ENCODE measurements at places on chromosomes 16 and 17.

GRCh38 chr16:85622683-85623082 lies 9.6 kb downstream of the GSE1 start:
- DNase-seq = no peak

DNA sequence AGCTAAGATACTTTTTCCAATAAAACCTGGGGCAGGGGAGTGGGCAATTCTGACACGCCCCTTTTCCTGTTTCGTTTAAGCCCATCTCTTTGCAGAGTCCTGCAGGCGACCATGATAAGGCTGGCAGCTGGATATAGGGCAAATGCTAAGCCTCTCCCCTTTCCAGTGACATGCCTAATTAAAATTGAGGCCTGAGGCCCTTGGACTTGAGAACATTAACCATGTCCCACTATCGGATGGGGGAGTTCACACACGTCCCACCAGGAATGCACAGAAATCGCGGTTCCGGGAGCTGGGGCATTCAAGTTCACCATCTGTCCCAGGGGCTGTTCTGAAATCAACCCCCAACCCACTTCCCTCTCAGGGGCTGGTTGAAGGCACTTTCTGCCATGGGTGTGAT lies 109.2 kb upstream of the FOXF1 start:
- no peak for DNase-seq

GRCh38 chr16:50299508-50300105 lies 33.3 kb downstream of the ADCY7 start:
- no peak for DNase-seq

- no peak for DNase-seq
Observed at GRCh38 chr17:70137451-70138230, 31.7 kb upstream of the KCNJ2 start.

- no peak for DNase-seq
Observed at GRCh38 chr17:21161498-21162393, 35.0 kb downstream of the DHRS7B start.

DNA sequence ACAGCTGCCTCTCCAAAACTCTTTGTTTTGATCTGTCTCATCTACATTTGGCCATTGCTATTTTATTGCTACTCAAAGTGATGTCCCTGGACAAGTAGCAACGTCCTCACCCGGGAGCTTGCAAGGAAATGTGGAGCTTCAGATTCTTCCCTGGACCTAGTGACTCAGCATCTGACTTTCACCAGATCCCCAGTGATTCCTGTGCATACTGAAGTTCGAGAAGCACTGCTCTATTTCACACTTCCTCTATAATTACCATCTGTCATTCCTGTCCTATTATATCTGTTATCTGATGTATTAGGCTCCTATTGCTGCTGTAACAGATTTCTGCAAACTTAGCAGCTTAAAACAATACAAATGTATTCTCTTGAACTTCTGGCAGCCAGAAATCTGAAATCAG lies 28.5 kb upstream of the VAT1L start:
- no peak for DNase-seq

DNA sequence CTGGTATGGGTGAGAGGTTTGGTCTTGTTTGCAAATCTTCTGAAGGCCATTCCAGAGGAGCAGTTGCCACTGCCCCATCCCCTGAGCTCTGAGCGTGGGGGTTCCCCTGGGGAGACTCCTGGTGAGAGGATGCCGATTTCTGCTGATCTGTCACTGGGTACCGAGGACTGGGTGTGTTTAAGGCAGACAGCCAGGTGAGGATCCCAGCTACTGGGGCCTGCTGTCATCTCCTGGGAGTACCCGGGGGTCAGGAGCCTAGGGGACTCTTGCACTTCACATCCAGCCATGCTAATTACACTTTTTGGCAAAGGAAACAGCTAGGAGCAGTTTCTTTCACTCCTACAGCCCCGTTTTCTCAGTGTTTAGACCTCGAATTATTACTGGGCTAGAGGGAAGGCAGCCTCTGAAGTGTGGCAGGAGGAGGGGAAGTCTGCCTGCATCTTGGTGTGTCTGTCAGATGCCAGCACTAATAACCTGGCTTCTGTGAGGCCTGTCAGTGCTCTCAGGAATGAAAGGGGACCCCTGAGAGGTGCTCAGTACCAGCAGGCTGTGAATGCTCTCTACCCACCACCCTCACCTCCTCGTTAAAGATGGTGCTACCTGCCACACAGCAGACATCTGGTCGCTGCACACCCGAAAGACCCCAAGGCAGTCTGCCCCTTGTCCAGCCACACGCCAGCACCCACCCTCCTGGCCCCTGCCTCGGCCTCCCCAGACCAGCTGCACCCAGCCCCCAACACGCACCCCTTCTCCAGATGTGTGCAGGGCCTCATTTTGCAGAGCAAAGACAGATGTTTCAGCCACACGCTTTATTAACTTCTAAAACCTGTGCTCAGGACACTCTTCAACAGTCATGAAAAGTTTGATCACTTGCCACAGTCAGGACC lies 43.2 kb downstream of the SNX20 start:
- DNase-seq = no peak

GRCh38 chr17:66965801-66966262 lies 1.3 kb downstream of the CACNG4 start:
- DNase-seq = peak; percentile 31

GRCh38 chr17:46013502-46014165 lies 14.6 kb downstream of the STH start:
- no peak for DNase-seq

DNA sequence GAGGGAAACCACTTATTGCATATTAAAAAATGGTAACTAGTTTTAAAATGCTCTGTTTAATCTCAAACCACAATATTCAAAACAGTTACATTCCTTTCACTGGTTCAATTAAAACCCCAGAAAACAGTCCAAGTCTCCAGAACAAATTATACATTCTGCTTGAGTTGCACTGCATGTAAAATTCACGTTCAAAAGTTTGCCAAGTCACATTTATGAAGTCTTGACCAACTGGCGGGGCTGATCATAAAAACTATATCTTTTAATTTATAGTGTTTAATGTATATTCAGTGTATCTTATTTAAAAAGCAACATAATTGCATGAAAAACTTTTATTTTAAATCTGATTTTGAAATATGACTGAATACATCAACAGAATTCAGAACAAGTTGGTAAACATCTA lies 25.0 kb downstream of the CPPED1 start:
- DNase-seq = no peak

GRCh38 chr17:34447406-34447805 lies 84.4 kb upstream of the CCL1 start:
- no peak for DNase-seq

Data from NCI-H1105 (cell line).